ENCODE measurements at places on chromosomes 6 and 20.

DNA sequence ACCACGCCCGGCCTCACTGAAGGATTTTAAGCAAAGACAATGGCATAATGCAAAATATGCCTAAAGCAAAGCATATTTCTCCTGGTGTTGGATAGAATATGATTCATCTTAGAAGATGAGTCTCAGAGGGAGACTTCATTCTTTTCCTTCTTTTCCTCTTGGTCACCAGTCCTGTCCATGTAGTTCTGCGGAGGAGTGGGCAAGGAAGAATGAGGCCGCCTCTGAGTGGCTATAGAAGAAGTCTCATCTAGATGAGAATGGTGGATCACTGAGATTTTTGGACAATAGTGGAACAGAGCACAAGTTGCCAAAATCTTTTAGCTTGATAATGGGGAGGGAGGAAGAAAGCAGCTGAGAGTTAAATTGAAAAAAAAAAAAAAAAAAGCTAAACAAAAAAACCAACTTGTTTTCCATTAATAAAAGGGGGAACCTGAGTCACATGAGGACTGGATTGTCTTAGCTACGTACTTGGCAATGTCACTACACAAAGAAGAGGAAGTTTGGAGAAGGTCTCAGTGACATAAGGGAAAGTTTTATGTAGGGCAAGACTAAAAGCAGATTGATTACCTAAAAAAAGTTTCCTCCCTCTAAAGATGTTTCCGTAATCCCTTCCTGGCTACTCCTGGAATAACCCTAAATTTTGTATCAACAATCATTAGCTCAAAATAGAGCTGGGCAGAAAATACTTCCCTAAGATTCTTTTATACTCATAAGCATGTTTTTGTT is 6.0 kb downstream of the CD83 start:
- DNase-seq: no peak

DNA sequence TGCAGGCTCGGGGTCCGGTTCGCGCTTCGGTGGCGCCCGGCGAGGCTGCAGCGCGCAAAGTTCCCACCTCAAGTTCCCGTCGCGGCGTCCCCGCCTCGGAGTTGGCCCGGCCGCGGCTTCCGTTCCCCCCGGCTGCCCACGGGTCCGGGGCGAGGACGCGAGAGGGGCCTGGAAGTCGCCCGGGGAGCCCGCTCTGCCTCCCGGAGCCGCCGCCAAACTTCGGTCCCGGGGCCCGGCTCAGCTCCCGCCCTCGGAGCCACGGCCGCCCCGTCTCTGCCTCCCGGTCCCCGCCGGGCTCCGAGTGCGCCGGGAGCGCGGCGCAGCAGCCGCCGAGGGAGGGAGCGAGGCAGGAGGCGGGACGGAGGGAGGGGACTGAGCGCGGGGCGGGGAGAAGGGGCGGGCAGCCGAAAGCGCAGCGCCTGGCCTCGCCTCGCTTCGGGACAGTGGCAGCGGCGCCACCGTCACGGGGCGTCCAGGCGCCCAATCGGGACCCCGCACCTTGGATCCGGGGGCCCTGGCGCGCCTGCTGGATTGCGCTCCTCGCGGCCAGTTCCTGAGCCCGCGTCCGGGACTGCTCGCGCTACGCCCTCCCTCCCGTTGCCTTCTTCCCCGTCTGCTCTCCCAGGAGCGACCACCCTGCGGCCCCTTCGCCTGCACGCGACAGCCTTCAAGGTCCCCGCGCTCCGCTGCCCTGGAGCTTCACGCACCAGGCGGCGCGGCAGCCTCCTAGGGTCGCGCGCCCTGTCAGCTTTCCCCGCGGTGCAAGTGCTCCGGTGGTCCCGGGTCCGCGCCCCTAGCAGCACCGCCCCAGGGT is at the start of gene KCNG1:
TSS of gene KCNG1 (minus strand) at position 305 of the 814 bp plus-strand sequence. CDS start 12,769 bp downstream, outside the sequence.
- peak; percentile 88 for DNase-seq

- DNase-seq: no peak
Observed at GRCh38 chr6:93822434-93823265, 403.3 kb upstream of the EPHA7 start.

GRCh38 chr20:48180618-48181017 is 395.3 kb upstream of the SULF2 start:
- peak; percentile 32 for DNase-seq

GRCh38 chr20:17640875-17641378 is 41.1 kb downstream of the RRBP1 start:
- DNase-seq: no peak

- no peak for DNase-seq
Observed at GRCh38 chr20:17500826-17501225, 30.4 kb downstream of the BFSP1 start.

DNA sequence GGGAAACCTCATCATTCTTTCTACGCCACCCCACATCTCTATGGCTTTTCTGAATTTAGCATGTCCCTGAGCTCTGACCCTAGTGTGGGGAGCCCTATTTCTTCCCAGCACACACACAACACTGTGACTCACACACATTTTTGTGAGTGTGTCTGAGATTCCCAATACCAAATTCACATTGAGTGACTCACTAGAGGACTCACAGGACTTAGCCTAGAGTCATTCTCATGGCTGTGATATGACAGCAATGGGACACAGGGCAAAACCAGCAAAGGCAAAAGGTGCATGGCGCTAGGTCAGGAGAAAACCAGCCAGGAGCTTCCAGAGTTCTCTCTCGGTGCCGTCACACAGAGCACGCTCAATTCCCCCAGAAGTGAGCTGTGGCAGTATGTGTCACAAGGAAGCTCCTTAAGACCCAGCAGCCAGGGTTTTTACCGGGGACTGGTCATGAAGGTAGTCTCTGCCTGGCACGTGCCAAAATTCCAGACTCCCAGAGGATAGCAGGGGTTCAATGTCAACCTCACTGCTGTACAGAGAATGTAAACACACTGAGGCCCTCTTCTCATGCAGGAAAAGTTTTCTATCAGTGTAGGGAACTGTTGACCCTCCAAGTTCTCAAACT is 6.2 kb downstream of the CSTL1 start:
- DNase-seq: peak; percentile 87

DNA sequence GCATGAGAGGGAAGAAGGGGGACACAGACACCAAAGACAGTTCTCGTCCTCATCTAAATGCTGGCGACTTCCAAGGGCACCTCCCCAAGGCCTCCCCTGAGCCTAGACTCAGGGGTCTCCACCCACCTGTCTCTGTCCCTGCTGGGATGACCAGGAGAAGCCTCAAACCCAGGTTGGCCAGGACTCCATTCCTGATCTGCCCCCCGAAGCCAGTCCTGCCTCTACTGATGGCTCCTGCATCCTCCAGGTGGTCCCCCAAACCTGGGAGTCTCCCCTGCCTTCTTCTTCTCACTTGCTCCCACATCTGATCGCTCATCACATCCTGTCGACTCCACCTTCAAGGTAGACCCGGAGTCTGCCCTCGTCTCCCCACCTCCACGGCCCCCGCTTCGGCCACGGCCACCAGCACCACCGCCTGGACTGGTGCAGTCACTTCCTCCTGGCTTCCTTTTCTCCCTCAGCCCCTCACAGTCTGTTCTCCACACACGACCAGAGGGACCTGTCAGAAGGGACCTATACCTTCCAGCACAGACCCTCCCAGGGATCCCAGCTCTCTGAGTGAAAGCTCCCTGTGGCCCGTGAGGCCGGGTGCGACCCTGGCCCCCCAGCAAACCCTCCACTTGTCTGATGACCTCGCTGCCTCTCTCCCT is 92.1 kb downstream of the CEBPB start:
- DNase-seq: no peak

- peak; percentile 39 for DNase-seq
Observed at GRCh38 chr20:22333885-22334545, 250.4 kb downstream of the FOXA2 start.

GRCh38 chr6:81689580-81689979 is 62.9 kb downstream of the TENT5A start:
- no peak for DNase-seq

DNA sequence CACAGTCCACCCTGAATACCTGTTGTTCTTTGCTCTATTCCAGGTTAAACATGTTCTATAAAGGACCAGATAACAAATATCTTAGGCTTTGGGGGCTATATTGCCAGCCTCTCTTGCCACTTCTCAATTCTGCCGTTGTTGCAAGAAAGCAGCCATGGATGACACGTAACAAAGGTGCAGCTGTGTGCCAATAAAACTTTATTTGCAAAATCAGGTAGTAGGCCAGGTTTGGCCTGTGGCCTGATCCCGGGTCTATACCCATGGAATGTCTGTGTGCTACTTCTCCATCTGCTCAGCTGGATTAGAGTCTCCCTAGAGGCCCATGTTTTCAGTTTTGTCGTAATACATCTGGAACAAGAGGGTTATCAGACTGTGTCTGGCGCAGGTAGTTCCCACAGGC is 175.3 kb upstream of the KCNG1 start:
- no peak for DNase-seq

- peak; percentile 64 for DNase-seq
Observed at GRCh38 chr6:72966628-72967280, 258.5 kb downstream of the KHDC1L start.

DNA sequence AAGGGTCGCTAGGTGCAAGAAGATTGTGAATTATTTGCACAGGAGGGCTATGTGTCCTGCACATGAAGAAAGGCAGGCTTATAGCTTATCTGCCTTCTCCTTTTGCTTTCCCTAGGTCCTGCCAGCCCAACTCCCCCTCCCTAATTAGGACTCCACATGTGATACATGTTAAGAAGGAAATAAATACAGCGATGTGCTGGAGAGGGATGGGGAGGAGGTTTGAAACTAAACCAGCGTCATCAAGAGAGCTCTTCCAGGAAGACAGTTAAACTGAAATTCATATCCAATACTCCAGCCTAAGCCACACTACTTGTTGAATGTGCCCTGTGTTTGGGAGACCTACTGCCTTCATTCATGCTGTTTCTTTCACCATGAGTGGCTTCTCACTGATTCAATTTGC is 34.9 kb upstream of the UTRN start:
- peak; percentile 39 for DNase-seq

DNA sequence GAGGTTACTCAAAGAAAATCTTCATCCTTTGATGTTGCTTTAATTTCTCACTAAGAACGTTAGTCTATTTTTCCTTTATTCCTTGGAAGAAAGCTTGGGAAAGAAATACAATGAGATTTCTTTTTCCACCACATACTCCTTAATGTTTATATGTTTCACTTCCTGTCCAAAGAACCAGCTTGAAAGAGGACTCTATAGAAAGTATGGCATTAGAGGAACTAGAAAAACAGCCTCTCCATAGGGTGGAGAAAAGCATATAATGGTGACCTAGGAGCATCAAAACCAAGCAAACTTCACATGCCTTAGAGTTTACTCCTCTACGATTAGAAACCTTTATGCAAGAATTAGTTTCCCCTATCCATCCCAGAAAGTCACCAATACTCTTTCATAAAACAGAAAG is 131.1 kb downstream of the OPRM1 start:
- no peak for DNase-seq

- DNase-seq: no peak
Observed at GRCh38 chr6:46103441-46104115, 26.2 kb upstream of the ENPP4 start.

DNA sequence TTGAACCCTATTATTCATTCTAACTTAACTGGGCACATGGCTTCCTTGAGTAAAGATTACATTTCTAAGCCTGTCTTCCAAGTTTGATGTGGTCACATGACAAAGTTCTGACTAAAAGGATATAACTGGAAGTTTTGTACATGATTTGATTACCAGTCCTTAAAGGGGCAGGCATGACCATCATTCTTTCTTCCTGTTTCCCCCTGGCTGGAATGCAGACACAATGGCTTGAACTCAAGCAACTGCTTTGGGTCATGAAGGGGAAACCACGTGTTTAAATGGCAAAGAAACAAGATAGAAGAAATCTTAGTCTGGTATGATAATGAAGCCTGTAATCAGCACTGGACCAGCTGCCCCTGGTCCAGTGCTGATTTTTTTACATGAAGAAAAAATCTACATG is 15.6 kb upstream of the SHLD1 start:
- no peak for DNase-seq

DNA sequence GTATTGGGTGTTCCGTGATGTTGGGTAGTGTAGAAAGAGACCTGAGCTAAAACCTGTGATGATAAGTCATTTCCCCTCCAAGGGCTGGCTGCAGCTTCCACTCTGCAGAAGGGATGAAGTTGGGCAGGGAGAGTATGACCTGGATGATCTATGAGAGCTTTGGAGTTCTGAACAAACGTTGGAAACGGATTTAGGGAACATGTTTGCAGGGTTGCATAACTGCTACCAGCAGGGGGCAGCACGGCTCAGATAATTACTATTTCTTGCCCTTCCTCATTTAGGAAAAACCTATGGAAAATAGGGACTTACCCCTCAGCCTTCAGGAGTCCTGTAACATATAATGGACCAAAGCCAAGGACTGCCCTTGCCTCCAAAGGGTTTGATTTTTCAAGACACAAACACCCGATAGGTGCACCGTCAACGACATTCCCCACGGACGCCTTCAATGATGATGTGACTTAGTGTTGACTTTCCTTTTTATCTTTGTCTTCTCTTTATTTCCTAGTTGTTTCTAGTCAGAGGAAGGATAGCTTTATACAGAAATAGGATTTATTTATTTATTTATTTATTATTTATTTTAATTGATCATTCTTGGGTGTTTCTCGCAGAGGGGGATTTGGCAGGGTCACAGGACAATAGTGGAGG is 164.9 kb upstream of the SASH1 start:
- DNase-seq: peak; percentile 62

GRCh38 chr6:83838727-83839126 is 14.4 kb upstream of the RIPPLY2 start:
- no peak for DNase-seq

DNA sequence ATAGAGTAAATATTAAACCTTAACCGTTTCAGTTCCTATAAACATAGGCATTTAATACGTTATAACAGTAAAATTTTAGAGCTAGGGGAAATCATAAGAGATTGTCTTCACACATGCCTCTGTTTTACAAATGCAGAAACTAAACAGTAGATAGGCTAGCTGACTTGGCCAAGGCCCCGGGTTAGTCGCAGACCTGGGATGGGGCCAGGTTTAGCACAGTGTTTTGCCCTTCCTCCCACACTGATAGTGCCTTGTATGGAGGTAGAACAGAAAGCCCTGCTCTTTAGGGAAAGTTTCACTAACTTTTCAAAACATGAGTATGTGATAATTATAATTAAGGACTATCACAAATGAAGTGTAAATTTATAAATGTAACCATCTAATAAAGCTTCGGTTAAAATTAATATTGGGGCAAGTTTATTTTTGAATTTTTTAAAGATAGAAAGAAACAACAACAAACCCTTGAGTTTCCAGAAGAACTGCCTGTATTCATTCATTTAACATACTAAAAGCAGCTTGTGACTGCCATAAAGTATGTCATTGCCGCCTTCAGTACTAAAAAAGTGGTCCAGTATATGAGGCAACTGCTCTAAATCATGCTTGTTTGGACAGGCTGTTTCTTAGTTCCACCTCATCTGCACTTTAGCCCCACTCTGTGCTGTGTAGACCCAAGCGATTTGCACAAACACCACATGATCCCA is 62.5 kb upstream of the LOC128125822 start:
- peak; percentile 14 for DNase-seq

All from fibroblast of skin of right quadriceps (primary cell).